Germinal center (tissue), 1 donor: ENCODE measurements at places on chromosomes 12 and 14.

- DNase-seq: no peak
Observed at GRCh38 chr12:125189015-125189414, 123.8 kb downstream of the AACS start.

GRCh38 chr12:96434107-96434506, 33.9 kb upstream of the CDK17 start:
- DNase-seq: no peak

GRCh38 chr12:95258151-95258550, 40.5 kb downstream of the VEZT start:
- DNase-seq: no peak

- no peak for DNase-seq
Observed at GRCh38 chr14:74737753-74738325, 24.9 kb downstream of the FCF1 start.
